ENCODE measurements at places on chromosomes 3 and 15. TPM values are rescaled to one million over a fixed set of nuclear protein-coding genes. Genes with fewer than 3 reads are reported as not detected.
A peak's percentile ranks its signal among the peaks of the same experiment; 100 is the strongest.

The PLCL2 gene
- polyA plus RNA-seq = 14.2 TPM

The PARP9 gene
- 16.6 TPM for polyA plus RNA-seq

The DVL3 gene
- polyA plus RNA-seq = 89.1 TPM

The APBA2 gene
- polyA plus RNA-seq = 16.6 TPM

The DCLK3 gene
- polyA plus RNA-seq = 1.3 TPM

The TCF12 gene
- polyA plus RNA-seq = 162 TPM

The ETFA gene
- polyA plus RNA-seq = 153 TPM

The EPB42 gene
- 1.1 TPM for polyA plus RNA-seq

The RTP4 gene
- 0.67 TPM for polyA plus RNA-seq

The XCR1 gene
- polyA plus RNA-seq = 0.20 TPM

GRCh38 chr3:48125013-48125705 is 63.1 kb downstream of the CDC25A start:
- DNase-seq = no peak

- peak; percentile 9 for DNase-seq
Measured at GRCh38 chr3:70358978-70359580, 46.6 kb upstream of the MDFIC2 start.

GRCh38 chr3:19427422-19428149 is 279.3 kb downstream of the KCNH8 start:
- no peak for DNase-seq

- DNase-seq = no peak
Measured at GRCh38 chr3:72376956-72377710, 471.1 kb downstream of the SHQ1 start.

GRCh38 chr3:116148881-116149851 is 296.1 kb downstream of the LSAMP start:
- DNase-seq = no peak

DNA sequence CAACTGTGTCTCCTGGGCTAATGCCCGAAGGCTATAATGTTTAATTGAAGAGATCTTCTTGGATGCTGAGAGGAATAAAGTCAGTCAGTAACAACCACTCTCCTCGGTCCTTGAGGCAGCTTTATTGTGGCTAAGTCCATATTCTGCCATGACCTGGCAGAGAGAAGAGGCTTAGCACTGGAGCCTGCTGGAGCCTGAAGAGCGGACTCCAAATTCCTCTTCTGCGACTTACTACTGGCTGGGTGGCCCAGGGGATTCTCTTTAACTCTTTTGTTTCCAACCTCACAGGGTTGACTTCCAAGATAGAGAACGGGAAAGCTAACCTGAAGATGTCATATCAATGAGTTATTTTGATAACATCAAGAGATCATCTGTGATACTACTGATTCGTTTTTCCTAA is 71.1 kb downstream of the MYO1E start:
- DNase-seq = no peak

DNA sequence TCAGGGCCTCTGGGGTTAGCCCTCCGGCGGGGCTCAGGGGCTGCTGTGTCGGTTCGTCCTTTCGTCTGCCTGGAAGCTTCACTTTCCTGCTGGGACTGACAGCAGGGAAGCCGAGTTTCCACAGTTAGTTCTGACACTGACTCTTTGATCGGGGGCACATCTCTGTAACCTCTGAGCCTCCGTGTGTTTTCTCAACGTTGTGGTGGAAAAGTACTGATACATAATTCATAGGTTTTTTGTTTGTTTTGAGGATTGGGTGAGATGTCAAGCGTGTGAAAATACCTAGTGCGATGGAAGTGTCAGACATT is 481 bp downstream of the AP4E1 start:
- no peak for DNase-seq

DNA sequence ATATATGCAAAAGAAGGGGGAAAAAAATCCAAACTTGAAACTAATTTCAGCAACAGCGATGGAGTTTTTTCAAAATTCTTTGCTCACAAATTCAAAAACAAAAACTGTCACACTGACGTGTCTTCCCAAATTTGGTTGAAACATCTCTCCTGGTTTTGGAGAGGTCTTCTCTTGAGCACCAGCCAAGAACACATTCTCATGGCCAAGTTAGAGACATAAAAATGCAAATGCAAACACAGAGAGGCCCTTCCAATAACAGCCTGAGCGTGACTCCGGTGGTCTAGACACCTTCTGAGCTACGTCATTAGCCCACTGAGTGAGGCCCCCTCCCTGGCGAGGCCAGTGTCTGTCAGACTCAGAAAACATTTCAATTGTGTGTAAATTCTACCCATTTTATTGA is 436.0 kb upstream of the PROK2 start:
- DNase-seq = no peak

GRCh38 chr3:184604615-184605290 is 43.2 kb downstream of the EPHB3 start:
- DNase-seq = no peak

- DNase-seq = no peak
Measured at GRCh38 chr3:127157171-127157828, 35.6 kb upstream of the PRR23E start.

DNA sequence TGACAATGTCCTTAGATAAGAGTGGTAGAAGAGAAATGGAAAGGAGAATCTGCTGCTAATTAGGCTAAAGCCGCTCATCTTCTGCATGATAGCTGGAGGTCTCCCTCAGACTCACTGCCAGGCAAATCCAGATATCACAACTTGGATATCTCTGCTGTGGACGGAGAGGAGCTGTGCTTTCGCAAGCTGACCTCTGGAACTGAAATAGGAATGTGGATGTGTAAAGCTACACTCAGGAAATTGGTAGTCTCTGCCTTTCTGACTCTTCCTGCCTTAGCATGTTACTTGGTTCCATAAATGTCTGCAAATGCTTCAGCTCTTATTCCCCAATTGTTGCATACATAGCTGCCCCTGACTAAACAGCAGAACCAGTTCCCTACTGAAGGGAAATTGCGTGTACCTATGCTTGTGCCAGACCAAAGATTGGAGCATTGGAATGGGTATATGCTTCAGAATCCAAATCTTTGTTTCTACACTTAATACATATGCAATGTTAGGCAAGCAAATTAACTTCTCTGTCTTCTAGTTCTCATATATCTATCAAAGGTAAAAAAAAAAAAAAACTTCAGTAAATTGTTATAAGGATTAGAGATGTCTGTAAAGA is 74.7 kb upstream of the ROBO2 start:
- no peak for DNase-seq

GRCh38 chr3:62167566-62168262 is 205.6 kb downstream of the FEZF2 start:
- no peak for DNase-seq

GRCh38 chr3:139797724-139798343 is 120.1 kb upstream of the NMNAT3 start:
- peak; percentile 61 for DNase-seq

DNA sequence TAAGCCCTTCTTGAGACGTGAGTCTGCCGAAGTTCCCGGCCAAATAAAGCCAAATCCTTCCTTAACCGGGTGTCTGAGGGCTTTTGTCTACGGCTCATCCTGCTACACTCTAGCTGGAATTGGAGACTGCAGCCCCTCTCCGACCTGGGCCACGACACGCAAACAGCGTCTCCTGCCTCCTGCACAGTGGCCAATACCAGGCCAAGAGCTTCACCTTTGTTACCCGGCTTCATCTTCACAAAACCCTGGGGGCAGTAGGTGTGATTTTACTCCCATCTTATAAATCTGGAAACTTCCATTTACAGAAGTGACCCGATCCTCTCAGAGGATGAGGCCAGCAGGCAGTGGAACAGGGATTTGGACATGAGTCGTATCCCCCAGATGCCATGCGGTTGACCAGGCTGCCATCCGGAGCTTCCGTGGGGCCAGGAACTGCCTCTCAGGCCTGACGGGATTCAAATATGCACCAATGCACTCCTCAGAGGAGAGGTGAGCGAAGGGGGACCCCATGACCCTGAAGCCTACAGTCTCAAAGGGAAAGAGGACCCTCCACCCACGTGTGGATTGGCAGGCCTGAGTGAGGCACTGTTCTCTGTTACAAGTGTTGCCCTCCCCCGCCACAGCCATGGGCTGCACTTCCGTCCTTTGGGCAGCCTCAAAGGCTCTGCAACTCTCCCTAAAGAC is 53.2 kb upstream of the KLF13 start:
- DNase-seq = no peak

- no peak for DNase-seq
Measured at GRCh38 chr3:114903213-114903612, 243.9 kb downstream of the ZBTB20 start.

- no peak for DNase-seq
Measured at GRCh38 chr3:15083252-15083651, 15.7 kb downstream of the RBSN start.

DNA sequence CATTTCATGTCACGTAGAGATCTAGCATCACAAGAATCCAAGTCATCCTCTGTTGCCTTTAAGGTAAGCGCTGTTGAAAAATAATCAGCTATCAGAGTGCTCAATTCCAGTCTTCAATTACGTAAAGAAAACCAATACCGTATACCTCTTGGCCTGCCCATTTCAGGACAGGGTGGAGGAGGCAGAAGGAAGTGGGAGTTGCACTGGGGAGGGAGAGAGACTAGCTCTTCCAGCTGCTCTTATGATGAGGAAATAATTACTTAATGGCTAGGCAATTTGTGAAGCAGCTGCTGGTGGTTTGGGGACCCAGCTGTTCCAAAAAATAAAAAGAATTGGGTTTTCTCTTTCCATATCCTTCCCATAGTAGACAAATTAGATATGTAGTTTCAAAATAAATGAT is 365.8 kb upstream of the MCTP2 start:
- DNase-seq = no peak

DNA sequence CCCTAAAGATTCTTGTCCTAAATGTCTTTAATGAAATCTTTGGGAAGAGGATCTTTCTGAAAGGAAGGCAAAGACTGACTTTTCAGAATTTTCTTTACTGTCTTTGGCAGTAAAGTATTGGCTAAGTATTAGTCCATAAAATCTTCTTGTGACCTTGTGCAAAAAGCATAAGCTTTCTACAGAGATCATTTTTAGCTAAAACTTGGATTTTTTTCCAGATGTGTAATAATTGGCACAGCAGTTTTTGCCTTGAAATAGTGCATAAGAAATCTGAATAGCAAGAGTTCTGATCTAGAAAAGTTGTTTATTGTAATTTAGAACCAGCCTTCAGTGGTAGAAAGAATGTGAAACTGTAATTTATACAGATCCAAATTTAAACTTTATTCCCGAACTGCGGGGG is 122.8 kb upstream of the CGNL1 start:
- no peak for DNase-seq

GRCh38 chr15:100781061-100781960 is 98.3 kb upstream of the ALDH1A3 start:
- DNase-seq = no peak

- no peak for DNase-seq
Measured at GRCh38 chr15:92101708-92102394, 248.3 kb downstream of the SLCO3A1 start.

DNA sequence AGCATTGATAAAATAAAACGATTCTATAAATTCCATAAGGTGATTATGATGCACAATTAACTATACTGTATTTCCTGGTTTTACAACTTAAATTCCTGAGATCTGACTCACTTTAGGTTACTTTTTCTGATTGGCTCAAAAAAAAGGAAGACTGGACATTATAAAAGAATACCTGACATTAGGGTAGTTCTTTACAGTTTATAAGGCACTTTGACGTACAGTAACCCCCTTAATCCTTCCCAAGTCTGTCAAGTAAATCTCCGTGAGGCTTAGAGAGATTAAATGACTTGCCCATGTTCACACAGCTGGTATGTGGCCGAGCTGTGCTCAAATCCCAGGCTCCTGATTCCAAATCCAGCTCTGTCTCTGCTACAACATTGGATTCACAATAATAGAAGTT is 1.0 kb upstream of the SLTM start:
- no peak for DNase-seq

- no peak for DNase-seq
Measured at GRCh38 chr3:73999501-73999900, 374.8 kb upstream of the PDZRN3 start.

GRCh38 chr3:196399485-196399945 is 32.7 kb downstream of the UBXN7 start:
- no peak for DNase-seq

DNA sequence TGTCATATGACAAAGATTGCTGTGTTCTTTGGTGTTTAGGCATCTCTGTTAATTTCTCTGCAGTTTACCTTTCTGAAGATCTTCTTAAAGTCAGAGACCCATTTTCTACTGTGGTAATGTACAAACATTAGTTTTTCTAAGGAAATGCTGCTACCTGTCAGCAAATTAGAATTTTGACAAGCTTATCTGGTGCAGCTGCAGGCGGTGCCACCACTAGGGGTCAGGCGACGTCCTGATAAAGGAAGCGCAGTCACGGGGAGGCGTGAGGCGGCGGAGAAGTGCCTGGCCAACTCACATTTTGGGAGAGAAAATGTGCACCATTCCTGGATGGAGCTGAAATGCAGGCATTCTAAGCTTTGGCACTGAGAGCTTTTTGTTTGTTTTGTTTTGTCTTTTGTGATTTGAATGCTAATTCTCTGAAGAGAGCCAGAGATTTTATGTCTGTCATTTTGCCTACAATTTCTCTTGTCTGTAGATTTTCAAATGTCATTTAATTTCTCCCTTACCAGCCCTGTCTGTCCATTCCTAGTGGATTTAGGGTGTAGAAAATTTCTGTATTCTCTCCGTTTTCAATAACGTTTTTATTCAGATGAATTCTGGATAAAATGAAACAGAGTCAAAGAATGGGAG is 24.9 kb upstream of the SIAH2 start:
- peak; percentile 58 for DNase-seq

GRCh38 chr3:138112362-138112761 is 3.0 kb downstream of the DZIP1L start:
- DNase-seq = no peak

GRCh38 chr3:189629803-189630455 is 1.3 kb upstream of the TP63 start:
- no peak for DNase-seq

- no peak for DNase-seq
Measured at GRCh38 chr3:15536856-15537255, 15.3 kb upstream of the COLQ start.

GRCh38 chr3:126463521-126463920 is 12.2 kb downstream of the ZXDC start:
- DNase-seq = no peak

DNA sequence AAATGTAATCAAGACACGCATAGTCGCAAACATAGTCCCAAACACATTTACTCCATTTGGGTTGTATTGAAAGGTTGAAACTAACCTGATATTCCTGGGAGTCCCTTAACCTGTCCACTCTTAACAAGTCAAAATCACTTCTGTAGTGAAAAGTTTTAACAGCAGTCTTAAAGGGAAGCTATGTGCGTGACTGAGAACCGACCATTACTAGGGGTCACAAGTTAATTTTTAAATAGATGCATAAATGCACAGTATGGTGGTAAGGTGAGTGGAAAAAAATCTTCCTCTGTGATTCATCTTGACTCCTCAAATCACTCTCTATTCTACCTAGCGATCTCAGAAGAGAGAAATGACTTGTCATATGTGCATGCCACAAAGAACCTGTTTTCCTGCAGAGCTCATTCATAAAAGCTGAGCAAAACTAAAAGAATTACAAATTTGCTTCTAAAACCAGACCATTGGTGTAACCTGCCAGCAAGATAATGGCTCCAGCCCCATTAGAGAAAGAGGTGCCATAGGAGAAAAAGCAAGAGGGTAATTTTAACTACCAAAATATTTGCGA is 4.8 kb downstream of the GPR15 start:
- no peak for DNase-seq

GRCh38 chr3:86702381-86702958 is 288.5 kb downstream of the VGLL3 start:
- no peak for DNase-seq

- no peak for DNase-seq
Measured at GRCh38 chr3:111824351-111824750, 34.7 kb upstream of the PHLDB2 start.
